Parietal lobe (tissue), 2 donors: ENCODE measurements at places on chromosomes 6 and 20. TPM values are rescaled to one million over a fixed set of nuclear protein-coding genes. Genes with fewer than 3 reads are reported as not detected.

Gene COL20A1
- 5.0 TPM for total RNA-seq

Gene GSTA3
- total RNA-seq, result not detected

Gene GPR6
- total RNA-seq, result 1.3 TPM

Gene ZC2HC1B
- total RNA-seq, result not detected

Gene FAM209B
- total RNA-seq, result not detected

Gene WFDC12
- not detected for total RNA-seq

Gene RCAN2
- total RNA-seq, result 7.5 TPM

Gene COL12A1
- 67.3 TPM for total RNA-seq
